ENCODE measurements at places on chromosomes 11 and 22.
A peak's percentile ranks its signal among the peaks of the same experiment; 100 is the strongest.

GRCh38 chr22:46122511-46122971 lies 27.8 kb upstream of the PPARA start:
- no peak for DNase-seq

- no peak for DNase-seq
These were observed 1.8 kb upstream of the OR5B21 start for GRCh38 chr11:58509748-58510147.

GRCh38 chr11:57588046-57588710 lies 9.3 kb upstream of the SERPING1 start:
- no peak for DNase-seq

DNA sequence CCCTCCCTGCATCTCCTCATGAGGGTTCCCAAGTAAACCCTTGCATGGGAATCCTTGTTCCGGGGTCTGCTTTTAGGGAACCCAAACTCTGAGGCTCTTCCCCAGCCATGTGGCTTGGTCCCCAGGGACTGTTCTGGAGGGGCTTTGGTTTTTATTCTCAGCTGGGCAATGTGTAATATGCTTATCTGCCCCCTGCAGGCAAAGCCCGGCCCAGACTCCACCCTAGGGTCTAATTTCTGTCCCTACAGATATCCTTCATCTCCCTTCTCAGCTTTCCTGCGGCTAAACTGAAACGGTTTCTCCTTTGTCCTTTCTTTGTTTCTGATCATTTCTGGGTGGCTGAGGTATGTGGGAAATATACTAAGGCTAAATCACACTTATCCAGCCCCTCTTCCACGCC lies 37.1 kb downstream of the TST start:
- DNase-seq: no peak

DNA sequence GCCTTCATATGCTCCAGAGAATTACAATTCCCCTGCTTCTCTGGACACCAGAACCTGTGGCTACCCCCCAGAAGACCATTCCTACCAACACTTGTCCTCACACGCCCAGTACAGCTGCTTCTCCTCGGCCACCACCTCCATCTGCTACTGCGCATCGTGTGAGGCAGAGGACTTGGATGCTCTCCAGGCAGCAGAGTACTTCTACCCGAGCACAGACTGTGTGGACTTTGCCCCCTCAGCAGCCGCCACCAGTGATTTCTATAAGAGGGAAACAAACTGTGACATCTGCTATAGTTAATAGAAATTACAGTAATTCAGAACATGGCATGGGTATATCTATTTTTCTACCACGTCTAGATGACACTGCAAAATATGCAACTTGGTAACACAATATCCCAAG lies 9.8 kb downstream of the POU2AF3 start:
- DNase-seq: peak; percentile 55

- DNase-seq: no peak
These were observed 1.1 kb downstream of the EED start for GRCh38 chr11:86245369-86246292.

- no peak for DNase-seq
These were observed 237.9 kb downstream of the BRD1 start for GRCh38 chr22:49589811-49590210.

- no peak for DNase-seq
These were observed 19.6 kb upstream of the PDGFD start for GRCh38 chr11:104183593-104183992.

- no peak for DNase-seq
These were observed 585 bp downstream of the THYN1 start for GRCh38 chr11:134252346-134253187.

DNA sequence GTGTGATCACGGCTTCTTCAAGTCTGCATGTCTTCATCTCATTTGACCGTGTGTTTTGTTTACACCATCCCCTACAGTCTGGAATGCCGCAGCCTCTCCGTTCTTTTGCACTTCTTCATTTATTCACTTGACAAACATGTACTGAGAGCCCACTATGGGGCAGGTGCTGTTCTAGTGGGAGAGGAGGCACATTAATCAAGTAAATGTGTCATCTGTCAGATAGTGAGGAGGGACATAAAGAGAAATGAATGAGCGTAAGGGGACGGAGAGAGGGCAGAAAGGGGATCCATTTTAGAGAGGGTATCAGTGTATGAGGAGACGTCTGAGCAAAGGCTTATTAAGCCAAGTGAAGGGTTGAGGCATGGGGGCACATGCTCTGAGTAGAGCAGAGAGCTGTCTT lies 54.0 kb upstream of the CECR2 start:
- DNase-seq: no peak

- no peak for DNase-seq
These were observed 66.2 kb downstream of the COMMD9 start for GRCh38 chr11:36222831-36223635.

DNA sequence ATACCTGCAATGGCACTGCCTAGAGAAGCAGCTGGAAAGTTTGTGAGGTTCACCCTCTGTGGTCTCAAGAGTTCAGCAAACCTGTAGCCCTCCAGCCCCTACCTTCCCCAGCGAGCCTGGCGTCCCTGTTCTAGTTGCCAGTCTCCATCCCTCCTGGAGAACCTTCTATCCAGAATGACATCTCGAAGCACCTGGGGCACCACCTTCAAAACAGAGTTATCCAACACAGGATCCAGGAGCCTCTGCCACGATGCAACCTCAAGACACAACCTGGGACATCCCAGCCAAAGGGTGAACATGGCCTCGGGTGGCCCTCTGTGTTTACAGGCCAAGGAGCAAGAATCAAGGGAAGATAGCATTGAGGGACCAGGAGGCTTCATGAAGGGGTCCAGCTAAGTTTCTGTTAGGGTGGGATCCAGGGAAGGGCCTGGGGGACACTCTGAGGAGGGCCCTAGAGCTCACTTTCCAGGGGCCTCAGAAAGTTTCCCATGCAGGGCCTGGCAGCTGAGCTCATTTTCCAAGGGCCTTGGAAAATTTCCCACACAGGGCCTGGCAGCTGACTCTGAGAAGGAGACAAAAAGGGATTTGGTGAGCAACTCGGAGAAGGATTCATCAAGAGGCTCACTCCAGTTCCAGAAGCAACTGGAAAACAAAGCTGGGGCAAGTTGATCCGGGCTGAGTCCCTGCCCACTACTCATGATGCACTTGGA lies 36.9 kb upstream of the SYT13 start:
- no peak for DNase-seq

GRCh38 chr11:25094085-25094802 lies 597.4 kb downstream of the LUZP2 start:
- DNase-seq: no peak

DNA sequence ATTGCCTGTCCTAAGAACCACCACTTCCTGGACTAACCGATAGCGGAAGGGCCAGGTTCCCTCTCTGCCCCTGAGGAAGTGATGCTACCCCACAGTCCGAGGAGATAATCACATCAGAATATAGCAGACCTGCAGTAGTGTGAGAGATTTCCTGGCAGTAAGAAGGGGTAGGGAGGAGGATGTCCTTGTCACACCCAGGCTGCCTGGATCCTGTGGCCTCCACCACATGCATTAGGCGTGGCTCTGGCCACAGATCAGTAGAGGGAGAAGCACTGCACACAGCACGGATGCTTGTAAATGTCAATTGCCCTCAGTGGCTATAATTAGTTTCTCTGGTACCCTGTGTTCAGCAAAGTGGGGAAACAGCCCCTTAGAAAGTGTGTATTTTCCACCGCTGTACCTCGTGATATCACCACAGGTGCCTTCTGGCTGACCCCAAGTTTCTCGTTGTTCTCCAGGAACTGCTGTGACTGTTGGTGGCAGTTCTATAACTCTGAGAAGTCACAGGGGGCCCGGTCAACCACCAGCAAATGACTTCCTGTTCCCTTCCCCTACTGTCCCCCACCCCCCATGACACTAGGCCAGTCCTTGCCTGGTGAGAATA lies 61.8 kb downstream of the UBASH3B start:
- no peak for DNase-seq

All from NCI-H2107 (cell line).